ENCODE measurements at places on chromosomes 5 and 9.

DNA sequence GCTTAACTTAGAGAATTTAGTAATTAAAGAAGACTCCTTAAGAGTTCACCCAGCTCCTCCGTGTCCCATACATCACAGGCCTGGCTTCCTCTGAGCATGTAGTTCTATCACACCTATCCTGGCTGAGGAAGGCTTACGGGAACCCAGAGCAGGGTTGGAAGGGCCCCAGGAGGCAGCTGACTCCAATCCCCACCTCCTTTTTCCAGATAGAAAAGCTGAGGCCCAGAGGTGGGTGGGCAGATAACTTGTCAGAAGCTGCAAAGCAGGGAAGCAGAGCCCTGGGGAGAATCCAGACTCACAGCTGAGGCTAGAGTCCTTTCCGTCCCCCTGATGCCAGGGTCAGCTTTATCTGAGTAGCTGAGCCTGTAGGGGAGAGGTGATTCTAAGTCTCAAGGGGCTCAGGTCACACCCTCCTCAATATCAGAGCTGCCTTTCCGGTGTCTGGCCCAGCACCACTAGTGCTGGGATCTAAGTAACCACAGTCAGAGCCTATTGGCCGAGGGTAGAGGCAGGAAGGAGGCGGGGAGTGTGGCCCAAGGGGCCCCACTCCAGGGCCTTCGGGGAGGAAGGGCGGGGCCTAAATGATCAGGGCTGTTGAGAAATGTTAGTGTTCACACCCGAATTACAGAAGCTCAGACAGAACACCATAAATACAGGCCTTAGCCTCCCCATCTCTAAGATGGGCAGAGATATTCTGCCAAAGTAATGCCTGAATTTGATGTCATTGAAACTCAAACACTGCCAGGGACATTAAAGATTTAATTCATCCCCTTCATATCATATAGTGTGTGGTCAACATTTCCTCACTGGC lies 9.9 kb downstream of the CCDC69 start:
- DNase-seq, result peak; percentile 91

DNA sequence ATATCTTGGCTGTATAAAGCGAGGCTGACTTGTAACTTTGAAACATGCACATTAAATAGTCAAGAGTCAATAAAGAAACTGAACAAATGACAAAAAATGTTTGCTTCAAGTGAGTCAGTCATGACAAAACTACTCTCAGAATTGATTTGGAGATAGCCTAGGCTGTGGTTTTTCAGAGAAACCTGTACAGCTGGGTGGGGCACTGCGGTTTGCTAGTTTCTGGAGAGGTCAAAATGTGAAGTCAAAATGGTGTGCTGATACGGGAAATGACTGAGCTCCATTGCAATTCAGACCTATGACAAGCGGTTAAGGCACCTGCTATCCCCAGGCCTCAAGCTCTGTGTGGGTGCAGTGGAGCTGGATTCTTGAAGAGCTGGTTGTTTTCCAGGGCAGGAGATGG lies 10.3 kb upstream of the CD180 start:
- peak; percentile 93 for DNase-seq

GRCh38 chr5:132756542-132756941 lies 9.3 kb downstream of the CCNI2 start:
- DNase-seq, result no peak

DNA sequence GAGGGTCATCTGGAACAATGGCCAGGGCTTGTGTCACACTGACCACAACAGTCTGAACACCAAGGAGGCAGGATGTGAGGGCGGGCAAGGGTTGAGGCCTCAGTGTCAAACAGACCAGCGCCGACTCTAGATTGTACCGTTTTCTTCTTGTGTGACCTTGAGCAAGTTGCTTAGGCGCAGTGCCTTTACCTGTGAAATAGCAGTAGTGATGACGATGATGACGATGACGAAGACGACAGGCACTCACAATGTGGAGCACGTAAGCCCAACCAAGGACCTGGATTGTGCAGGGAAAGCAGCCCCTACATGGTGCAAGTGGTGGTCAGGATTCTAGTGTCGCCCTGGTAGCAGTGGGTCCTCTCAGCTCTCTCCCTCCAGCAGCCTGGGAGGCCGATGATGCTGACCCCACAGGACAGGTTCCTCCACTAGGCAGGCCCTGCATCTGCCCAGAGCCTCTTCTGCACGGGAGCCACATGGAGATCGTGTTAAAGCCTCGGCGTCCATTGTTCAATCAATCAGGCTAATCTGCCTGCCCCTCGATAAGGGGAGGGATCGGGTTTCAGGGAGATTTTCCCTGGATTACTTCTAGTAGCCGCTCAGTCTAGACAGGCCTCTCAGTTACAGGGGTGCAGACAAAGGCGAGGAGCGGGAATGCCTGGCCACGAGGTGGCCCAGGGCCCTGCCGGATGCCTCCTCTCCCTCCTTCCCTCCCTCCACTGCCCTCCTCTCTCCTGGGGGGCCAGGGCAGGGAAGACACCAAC lies 91.7 kb downstream of the MACROH2A1 start:
- DNase-seq, result no peak

- DNase-seq, result no peak
Measured at GRCh38 chr5:96124589-96124988, 162.9 kb upstream of the ELL2 start.

GRCh38 chr9:16627521-16627920 lies 242.9 kb downstream of the BNC2 start:
- no peak for DNase-seq

GRCh38 chr5:154568589-154568988 lies 90.6 kb upstream of the HAND1 start:
- DNase-seq, result no peak

GRCh38 chr5:143101121-143101520 lies 302.4 kb downstream of the NR3C1 start:
- peak; percentile 11 for DNase-seq

DNA sequence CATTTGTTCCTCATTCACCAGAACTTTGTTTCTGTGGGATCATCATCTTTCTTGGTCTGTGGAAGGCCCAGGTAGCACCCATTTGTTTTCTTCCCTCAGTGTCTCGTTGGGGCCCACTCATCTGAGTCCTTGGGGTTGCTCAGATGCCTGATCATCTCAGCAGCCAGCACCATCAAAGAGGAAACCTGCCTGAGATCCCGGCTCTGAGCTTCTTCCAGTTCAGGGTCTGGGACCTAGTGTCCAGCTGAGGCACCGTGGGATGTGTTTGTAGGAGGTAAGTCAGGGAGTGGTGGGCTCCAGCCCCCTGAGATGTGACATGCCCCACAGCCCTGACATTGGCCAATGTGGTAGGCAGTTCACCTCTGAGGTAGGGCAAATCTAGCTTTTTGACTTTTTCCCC lies 9.4 kb upstream of the CD180 start:
- no peak for DNase-seq

GRCh38 chr9:133621725-133622267 lies 12.6 kb upstream of the FAM163B start:
- DNase-seq, result no peak

GRCh38 chr9:105539452-105539851 lies 18.5 kb upstream of the FKTN start:
- DNase-seq, result no peak

GRCh38 chr5:138458384-138458783 lies 6.9 kb upstream of the EGR1 start:
- DNase-seq, result no peak

GRCh38 chr5:140690376-140690932 lies 716 bp downstream of the HARS1 start:
- no peak for DNase-seq

DNA sequence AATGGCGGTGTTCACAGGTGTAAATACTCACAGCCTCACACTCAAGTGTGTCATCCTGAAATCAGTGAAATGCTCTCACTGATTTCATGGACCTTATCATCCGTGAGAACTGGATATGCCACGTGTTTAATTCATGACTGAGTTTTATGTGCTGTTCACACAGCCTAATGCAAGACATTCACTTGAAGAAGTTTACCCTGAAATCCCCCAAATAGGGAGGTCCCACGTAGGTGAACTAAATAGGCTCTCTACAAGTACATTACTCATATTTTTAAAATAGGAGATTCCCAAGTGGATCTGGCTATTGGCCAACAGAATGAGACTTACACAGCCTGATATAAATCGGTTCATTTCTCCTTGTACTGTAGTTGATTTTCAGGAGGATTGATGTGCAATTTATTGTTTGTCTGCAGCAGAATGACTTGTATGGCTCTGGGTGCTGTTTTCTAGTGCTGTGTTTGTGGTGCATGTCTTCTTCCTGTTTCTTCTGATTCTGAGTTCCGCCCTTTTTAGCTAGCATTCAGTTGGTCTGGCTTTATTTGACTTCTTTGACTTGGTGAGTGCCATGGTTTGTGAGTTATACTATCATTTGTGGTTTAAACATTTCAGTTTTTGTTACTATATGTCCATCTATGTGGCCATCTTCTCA lies 25.1 kb downstream of the TRIO start:
- no peak for DNase-seq

- no peak for DNase-seq
Measured at GRCh38 chr5:25963251-25964008, 1075.0 kb downstream of the CDH9 start.

DNA sequence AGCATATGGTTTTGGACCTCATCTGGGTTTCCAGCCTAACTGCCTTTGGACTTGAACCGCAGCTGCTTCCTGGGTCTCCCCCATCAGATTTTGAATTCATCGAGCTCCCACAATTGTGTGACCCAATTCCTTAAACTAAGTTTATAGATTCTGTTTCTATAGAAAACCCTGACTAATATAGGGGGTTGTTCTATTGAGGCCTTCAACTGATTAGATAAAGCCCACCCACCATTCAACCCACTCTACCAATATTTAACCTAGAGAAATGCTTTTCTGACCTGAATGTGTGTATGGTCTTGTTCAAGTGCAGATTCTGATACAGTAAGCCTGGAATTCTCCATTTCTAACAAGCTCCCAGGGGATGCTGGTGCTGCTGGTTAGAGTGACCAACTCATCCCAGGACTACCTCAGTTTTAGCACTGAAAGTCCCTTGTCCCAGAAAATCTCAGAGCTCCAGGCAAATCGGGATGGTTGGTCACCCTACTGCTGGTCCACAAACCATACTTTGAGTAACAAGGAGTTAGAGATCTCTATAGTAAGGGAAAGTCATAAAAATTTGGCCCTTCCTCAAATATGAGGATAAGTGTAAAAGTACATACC lies 31.7 kb upstream of the GNE start:
- no peak for DNase-seq

DNA sequence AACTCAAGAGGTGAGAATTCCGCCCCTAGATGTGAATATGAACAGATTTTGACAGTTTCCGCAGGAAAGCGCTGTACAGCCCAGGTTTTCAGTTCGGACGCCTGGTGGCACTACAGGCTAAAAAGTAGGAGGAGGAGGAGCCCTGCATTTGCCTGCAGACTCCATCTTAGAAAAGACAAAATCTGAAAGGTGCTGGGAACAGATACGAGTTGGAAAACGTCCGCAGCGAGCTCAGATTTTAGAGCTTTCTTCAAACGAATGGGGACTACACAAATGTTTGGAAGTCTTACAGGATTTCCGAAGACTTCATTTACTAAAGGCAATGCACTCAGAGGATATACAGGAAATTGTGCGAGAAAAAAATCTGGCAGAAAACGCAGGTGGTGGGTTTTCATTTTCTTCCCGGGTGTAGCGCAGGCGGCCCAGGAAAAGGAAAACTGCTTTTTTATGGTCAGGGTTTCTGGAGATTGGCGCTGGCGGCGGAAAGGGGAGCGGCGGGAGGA lies 9.9 kb upstream of the PCDHB2 start:
- peak; percentile 54 for DNase-seq

DNA sequence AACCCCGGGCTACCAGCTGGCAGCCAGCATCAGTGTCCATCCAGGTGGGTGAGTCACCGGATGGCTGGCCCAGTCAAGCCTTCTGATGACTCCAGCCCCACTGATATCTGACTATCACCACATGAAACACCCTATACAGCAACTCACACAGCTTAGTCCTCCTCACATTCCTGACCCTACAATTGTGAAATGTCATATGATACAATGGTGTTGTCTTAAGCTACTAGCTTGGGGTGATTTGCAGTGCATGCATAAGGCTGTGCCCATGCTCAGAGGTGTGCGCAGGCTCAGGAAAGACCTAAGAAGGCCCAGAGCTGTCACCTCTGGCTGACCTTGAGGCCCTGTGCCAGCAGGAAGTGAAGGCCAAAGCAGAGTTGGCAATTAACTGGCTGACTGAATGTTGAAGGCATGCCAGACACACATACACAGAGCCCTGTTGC lies 21.5 kb upstream of the SEMA4D start:
- no peak for DNase-seq

DNA sequence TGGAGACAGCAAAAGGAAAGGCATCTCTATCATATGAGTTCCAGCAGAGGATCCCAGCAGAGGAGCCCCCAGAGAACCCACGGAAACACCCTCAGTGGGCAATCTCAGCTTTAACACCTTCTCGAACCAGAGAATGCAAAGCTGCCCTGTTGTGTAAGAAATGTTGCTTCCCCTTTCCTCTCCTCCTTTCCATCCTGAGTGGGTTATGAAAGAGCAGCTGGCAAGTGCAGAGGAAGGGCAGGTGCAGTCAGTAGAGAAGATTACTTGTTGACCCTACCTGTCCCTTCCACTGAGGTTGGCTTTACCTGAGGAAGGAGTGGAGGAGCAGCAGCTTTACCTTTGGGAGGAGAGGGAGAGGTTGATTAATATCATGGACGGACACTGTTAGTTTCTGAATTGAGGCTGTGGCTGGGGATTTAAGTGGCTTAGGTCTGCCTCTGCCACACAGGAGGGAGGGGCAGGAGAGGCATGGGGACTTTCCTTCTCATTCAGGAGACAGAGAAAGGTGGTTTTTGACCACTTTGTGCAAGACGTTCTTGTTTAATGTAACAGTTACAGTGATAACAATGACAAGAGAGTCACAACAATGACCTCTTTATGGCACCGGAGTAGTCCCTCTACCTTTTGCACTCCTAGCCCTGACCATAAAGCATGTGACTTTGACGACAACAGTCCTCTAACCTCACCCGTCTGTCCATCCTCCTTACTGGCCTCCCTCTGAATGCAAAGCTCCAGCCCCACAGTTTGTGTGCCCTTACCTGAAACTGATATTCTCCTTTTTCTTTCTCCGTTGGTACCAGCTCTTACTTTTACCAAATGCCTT lies 254.8 kb downstream of the NSG2 start:
- no peak for DNase-seq

- DNase-seq, result no peak
Measured at GRCh38 chr5:54390539-54391031, 64.9 kb upstream of the HSPB3 start.

DNA sequence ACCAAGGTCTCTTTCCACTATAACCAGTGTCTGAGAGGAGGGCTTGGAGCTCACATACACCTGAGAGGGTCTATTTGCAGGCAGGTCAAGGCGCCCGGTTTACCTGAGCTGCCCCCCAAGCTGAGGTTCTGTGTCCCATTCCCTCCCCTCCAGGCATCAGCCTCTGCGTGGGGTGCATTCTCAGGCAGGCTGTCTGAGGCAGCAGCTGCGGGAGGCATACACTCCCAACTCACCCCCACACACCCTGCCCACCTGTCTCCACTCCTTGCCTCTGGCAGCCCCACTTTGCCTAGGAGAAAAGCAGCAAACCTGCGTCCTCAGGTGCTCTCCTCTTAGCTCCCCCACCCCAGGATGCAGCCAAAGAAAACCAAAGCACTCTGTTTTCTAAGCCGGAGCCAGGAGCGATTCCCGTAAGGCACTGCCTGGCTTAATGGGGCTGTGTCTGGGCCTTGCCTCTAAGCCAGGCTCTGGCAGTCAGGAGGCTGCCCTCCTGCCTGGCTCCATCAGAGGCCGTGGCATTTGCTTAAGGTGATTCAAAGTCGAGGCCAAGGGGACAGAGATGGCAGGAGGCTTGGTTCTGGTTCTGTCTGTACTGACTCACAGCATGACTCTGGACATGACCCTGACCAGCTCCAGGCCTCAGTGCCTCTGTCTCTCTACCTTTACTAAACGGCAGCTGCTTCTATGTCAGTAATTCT lies 139.2 kb upstream of the TRIM32 start:
- DNase-seq, result no peak

- no peak for DNase-seq
Measured at GRCh38 chr9:94916956-94917355, 190.5 kb downstream of the AOPEP start.

Measured in CD4-positive, alpha-beta T cell treated with Interleukin-21 for 1 hour (primary cell).